Activated T-cell treated with anti-CD3 and anti-CD28 coated beads for 24 hours (primary cell): ENCODE measurements at places on chromosomes 5 and 9.

- DNase-seq: no peak
Measured at GRCh38 chr9:10614196-10614800, 1.5 kb upstream of the PTPRD start.

- DNase-seq: no peak
Measured at GRCh38 chr9:98039607-98040017, 16.9 kb upstream of the NANS start.

- no peak for DNase-seq
Measured at GRCh38 chr5:135208903-135209721, 175.1 kb upstream of the PITX1 start.

DNA sequence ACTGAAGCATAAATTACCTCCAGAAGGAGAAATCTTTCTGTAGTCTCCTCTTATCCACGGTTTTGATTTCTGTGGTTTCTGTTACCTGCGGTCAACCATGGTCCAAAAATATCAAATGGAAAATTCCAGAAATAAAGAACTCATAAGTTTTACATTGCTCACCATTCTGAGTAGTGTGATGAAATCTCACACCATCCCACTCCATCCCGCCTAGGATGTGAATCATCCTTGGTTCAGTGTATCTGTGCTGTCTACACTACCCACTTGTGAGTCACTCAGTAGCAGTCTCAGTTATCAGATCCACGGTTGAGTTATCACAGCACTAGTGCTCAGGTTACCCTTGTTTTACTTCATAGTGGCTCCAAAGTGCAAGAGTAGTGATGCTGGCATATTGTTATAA, 371.2 kb downstream of the NFIB start:
- peak; percentile 0 for DNase-seq

DNA sequence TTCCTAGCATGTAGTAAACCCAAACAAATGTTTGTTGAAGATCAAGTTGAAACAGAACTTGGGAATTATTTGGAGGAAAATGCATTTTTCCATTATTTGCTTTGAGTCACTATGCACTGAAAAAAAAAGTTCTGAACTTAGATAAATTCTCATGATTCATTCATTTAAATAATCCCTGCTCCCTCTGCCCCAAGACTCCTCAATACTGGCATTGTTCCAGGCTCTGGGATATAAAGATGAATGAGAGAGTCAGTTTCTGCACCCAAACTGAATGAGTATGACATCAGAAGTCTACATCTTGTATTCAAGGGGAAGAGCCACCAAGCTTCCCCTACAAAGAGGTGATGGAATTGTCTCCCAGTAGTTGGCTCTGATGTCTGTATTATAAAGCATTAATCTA, 123.9 kb downstream of the SEC61B start:
- DNase-seq: no peak

GRCh38 chr9:94654165-94654894, 15.0 kb upstream of the FBP1 start:
- DNase-seq: no peak
